Epithelial cell of esophagus (primary cell): ENCODE measurements at places on chromosomes 7 and 10.

DNA sequence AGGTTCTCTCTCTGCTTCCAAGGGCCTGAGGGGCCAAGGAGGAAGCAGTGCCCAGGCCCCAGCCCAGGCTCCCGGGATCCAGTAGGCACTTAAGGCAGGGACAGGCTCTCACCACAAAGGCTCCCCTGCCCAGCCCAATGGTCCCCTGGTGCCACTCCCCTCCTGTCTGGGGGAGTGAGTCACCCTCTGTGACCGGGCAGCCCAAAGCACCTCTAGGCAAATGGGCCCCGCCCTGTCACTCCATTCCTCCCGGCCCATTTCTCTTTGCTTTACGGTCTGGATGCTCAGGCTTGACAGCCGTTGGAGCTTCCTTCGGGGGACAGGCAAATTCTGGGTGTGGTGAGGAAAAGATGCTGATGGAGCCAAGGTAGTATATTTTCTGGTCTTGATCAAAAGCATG is at the start of gene CALHM3:
Gene CALHM3, minus strand, starts transcription at position 106 of the 400 bp plus-strand sequence. CDS start 208 bp downstream, outside the sequence.
- peak; percentile 51 for DNase-seq

DNA sequence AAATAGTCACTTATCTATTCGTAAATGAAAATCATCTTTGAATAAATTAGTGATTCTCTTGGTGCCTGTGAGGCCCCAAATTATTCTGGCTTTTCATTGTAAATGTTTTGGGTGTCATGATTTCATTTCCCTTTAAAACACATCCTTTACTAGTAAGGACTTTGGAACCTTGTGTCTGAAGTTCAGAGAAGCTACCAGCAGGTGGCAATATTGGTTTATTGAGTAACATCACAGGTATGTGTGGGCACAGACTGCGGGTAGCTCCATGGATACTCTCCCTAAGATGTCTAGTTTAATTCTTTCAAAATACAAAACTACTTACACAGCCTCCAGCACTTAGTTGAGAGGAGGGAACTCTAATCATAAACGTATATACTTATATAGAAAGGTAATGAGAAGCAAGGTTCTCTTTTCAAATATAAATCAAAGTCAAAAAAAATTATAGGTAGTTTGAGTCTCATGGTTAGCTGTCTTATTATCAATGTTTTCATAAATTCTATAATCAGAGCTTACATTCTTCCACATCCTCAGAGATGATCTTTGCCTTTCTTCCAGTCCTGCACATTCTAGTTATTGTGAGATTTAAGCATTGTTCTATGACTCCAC is 449.6 kb downstream of the GRM8 start:
- DNase-seq, result peak; percentile 81

- DNase-seq, result peak; percentile 6
Measured at GRCh38 chr10:26437637-26438461, at the start of gene APBB1IP. Gene APBB1IP (plus strand): TSS chr10:26438341. CDS start chr10:26492327, 53,986 bp downstream.

GRCh38 chr10:14879124-14879927 is 660 bp downstream of the SUV39H2 start:
- peak; percentile 35 for DNase-seq

- DNase-seq, result peak; percentile 81
Measured at GRCh38 chr7:30800785-30801252, 29.6 kb downstream of the MINDY4 start.

DNA sequence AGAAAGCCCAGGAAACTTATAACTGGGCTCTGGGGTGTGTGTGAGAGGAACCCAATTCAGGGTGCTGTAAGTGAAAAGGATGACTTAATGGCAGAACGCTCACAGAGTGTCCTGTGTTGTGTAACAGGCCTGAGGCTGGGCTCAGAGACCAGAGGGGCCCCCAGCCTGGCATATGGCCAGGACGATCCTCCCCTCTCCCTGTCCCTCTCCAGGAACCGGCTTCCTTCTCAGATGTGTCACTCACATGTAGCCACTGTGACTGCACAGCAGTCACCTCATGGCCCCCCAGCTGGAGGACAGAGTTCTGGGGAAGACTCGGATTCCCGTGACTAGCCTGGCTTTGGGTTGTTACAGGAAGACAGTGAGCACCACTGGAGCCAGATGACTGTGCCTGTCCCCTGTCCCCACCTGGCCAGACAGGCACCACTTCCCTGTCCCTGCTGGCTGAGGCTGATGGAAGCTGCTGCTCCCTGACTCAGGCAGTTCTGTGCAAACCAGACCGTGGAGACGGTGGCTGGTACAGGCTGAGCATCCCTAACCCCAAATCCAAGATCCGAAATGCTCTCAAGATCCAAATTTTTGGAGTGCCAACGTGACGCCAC is 220.5 kb downstream of the MLLT10 start:
- DNase-seq, result peak; percentile 15

- DNase-seq, result no peak
Measured at GRCh38 chr7:71239586-71240268, 107.8 kb downstream of the GALNT17 start.

GRCh38 chr10:31702005-31702404 is 226.6 kb downstream of the ARHGAP12 start:
- DNase-seq, result no peak

DNA sequence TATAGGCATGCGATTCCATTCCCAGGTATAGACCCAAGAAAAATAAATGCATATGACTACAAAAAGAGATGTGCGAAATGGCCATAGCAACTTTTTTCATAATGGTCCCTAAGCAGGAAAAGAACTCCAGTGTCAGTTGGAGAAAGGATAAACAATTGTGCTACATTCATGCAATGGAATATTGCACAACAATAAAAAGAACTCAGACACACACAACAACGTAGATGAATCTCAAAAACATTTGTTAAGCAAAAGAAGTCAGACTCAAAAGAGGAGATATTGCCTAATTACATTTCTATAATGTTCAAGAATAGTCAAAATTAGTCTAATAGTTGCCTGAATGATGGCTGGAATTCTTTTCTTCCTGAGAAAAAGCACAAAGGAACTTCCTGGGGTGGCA is 141.1 kb upstream of the GLI3 start:
- no peak for DNase-seq

DNA sequence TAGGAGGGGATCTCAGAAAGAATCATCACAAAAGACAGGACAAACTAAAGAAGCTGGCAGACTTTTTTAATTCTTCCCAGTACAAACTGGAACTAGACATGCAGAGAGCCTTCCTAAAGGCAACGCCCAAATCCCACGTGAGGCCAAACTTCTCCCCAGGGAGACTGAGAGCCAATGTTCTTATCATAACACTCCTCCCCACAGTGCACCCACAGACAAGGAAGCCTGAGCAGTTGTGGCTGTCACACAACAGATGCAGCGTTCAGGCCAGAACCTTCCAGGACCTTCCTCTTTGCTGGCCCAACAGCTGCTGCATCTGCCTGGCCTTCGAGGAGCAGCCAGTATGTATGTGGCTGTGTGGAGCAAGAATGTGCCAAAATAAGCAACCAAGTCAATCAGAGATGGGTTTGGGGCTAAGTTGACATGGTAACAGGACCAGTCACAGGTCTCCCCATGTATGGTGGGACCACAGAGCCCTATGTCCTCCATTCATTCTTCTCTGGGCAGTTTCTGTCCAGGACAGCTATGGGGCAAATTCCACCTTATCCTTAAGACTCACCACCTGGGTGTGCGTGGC is 34.9 kb downstream of the SRPK2 start:
- DNase-seq, result no peak

- DNase-seq, result peak; percentile 10
Measured at GRCh38 chr7:152158801-152159587, 133.5 kb downstream of the GALNT11 start.

DNA sequence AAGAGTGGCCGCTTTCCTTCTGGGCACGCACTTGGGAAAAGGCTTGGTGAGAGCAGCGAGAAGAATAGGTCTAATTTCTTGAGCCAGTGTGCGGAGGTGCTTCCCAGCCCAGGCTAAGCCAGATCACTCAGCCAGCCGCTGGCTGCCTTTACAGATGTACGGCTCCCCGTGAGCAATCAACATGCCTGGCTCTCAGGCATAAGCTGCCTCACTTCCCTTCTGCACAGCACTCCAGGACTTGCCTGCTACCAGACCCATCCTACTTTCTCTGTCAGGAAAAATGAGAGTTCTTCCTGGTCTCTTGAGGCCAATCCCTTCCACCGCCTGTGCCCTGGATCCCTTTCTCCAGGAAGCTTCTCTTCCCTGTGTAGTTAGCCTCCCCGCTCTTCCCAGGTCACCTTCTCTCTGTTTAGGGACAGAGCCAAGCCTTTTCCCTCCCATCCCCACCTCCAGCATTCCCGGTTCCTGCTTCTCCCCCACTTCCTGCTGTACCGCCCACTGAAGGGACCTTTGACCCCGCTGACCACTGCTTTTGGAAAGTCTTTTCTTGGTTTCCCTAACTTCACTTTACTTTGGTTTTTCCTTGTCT is 1.1 kb upstream of the ACTR3C start:
- peak; percentile 58 for DNase-seq

DNA sequence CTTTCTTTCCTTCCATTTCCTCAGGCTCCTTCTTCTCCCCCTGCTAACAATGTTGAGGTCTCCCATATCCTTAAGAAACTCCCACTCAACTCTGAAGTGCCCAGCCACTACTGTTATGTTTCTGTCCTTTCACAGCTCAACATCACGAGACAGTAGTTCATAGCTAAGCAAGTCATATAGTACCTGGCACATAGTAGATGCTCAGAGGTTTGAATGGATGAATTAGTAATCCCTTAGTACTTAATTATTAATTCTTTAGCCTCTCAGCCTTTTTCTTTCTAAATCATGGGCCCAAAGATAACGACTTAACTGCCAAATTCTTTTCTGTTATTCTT is 22.6 kb downstream of the CSGALNACT2 start:
- no peak for DNase-seq

GRCh38 chr10:3417096-3417495 is 244.5 kb upstream of the PITRM1 start:
- DNase-seq, result no peak

DNA sequence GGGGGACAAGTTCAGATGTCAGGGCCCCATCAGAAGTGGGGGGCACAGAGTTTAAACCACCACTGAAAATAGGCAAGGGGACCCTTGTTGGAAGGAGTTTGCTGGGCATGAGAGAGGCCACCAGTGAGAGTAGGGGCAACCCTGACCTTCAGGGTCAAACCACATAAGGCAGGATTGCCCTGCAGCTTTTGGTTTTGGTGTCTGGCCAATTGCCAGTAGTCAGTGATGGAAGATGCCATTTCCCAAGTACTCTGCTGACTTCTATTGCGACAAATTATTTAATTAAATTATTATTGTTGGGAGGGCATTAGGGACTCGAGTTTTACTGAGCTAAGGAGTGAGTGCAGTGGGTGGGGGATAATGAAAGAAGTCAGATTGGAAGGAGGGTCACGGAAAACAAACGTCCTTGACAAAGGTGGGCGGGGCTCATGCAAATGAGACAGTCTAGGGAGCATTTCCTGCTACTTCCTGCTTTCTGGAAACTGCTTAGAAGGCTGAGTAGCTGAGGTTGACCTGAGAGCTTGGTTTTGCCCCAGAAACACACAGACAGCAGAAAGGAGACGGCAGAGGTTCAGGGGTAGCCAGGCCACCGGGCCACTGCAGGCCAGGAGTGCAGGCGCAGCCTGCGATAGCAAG is 74.2 kb upstream of the ANLN start:
- DNase-seq, result no peak

GRCh38 chr10:102764470-102765161 is 20.9 kb downstream of the WBP1L start:
- no peak for DNase-seq

DNA sequence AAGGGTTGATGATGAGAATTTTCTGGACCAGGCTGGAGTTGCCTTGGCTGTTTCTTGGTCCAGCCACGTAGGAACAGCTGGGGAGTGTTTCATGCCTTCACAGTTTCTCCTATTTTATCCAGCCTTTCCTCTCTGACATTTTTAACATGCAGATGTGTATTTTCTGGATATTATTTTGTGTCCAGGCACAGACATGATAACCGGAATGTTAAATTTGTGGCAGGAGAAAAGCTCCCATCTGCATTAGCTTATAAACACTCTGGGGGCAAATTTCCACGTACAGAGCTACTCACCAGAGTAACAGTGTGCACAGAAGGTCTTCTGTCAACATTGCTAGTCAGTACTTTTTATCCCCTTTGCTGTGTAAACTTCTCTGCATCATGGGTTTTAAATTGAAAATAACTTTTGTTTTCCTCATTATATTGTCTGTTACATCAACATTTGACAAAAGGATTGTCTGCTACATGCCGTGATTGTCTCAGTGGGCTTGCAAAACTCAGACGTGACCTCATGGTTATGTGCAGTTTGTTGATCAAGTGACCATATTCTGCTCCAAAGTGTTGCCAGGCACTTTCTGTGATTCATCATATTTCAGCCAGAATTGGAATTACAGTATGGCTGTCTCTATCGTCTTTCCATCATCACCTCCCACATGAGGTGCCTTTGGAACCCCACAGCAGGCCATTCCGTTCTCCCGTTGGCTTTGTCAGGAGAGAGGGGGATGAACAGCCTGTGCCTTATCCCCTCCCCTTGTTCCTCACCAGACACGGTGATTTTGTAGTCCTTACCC is 41.4 kb downstream of the INSYN2A start:
- no peak for DNase-seq

- DNase-seq, result no peak
Measured at GRCh38 chr10:77869626-77870420, 56.7 kb downstream of the DLG5 start.

DNA sequence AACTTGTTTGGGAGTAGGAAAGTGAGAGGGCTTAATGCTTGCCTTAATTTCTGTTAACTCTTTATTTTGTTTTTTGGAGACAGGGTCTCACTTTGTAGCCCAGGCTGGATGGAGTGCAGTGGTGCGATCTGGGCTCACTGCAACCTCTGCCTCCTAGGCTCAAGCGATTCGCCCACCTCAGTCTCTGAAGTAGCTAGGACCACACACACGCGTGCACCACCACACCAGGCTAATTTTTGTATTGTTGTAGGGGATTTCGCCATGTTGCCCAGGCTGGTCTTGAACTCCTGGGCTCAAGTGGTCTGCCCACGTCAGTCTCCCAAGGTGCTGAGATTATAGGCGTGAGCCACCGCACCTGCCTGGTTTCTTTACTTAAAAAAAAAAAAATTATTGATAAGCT is 1.9 kb downstream of the PPP2R2D start:
- DNase-seq, result no peak

- DNase-seq, result peak; percentile 72
Measured at GRCh38 chr10:90871279-90871765, 452 bp upstream of the RPP30 start.

GRCh38 chr10:63105225-63106110 is 27.7 kb upstream of the NRBF2 start:
- DNase-seq, result peak; percentile 84

DNA sequence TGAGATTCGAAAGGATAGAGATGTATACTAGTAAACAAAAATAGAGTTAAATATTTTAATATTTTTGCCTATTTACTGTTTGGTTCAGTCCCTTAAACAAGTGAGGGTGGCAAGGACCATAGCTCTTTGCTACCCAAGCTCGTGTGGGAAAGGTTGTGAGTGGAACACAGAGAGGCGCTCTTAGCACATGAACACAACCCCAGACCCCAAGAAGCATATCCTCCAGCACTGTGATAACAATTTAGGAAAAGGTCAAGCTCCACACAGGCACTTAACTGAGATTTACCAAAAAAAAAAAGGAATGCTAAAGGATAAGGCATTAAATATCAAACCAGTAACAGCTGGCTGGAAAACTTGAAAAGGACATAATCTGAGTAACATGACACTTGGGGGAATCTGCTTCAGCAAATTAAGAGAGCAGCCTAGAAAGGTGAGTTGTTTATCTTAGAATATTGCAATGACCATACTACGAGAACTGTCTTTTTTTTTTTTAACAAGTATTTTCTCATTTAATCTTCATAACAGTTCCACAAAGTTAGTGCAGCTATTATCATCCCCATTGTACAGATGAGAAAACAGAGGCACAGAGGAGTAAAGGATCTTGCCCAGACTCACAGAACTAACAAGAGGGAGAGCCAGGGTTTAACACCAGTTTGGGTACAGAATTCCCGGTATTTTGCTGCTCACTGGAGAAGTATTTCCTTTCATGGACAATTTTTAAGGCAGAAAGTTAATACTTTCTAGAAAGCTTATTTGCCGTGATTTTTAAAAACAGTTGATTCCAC is 303.5 kb upstream of the AOAH start:
- DNase-seq, result no peak
